ENCODE measurements at places on chromosomes 16 and 17. TPM values are rescaled to one million over a fixed set of nuclear protein-coding genes. Genes with fewer than 3 reads are reported as not detected.

GRCh38 chr16:12661656-12662172, 142.0 kb downstream of the CPPED1 start:
- ATAC-seq, result peak; percentile 38

GRCh38 chr16:55690841-55691240, 35.1 kb downstream of the SLC6A2 start:
- ATAC-seq, result no peak

GRCh38 chr16:13680021-13680889, 239.7 kb upstream of the ERCC4 start:
- peak; percentile 77 for ATAC-seq

- no peak for ATAC-seq
Measured at GRCh38 chr16:89268987-89269735, 51.7 kb downstream of the ZNF778 start.

DNA sequence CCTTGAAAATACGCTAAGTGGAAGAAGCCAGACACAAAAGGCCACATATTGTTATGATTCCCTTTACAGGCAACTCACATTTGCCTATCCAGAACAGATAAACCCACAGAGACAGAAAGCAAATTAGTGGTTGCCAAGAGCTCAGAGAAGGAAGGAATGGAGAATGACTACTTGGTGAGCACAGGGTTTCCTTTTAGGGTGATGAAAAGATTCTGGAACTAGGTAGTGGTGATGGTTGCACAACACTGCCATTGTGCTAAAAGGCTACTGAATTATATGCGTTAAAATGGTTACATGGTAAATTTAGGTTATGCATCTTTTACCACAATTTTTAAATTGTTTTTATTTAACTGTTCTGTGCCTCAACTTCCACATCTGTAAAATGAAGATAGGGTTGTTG, 4.4 kb downstream of the COPRS start:
- no peak for ATAC-seq

- ATAC-seq, result no peak
Measured at GRCh38 chr17:13334374-13334773, 267.4 kb downstream of the HS3ST3A1 start.

- no peak for ATAC-seq
Measured at GRCh38 chr16:55017321-55017720, 86.7 kb downstream of the IRX5 start.

DNA sequence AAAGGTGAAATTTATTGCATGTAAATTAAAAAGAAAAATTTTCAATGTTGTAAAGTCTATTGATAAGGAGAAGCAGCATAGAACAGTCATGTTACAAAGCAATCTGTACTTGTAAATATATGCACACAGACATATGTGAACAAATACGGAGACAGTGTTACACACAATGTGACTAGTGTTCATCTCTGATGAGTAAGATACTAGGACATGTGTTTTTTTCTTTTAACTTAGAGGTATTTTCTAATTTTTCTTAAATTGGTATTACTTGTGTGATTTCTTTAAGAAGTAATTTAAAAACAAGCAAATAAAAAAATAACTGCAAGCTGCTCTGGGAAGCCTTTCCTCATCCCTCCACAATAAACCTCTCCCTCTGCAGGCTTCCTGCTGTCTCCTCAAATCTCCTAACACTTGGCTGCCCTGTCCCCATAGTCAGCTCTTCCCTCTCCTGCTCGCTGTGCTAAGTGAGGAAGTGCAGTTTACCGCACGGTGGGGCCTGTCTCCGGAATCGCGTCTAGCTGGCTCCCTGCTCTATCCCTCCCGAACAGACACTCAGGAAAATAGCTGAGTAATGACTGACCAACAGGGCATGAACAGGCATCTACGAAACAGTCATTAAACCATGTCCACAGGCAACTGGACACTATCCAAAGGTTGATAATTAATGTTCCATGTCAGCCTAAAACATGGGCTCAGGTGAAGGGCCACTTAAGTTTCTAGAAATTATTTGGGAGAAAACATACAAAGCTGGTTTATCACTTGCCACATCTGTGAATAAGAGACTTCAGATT, 35.9 kb downstream of the CMTM4 start:
- peak; percentile 100 for ATAC-seq

DNA sequence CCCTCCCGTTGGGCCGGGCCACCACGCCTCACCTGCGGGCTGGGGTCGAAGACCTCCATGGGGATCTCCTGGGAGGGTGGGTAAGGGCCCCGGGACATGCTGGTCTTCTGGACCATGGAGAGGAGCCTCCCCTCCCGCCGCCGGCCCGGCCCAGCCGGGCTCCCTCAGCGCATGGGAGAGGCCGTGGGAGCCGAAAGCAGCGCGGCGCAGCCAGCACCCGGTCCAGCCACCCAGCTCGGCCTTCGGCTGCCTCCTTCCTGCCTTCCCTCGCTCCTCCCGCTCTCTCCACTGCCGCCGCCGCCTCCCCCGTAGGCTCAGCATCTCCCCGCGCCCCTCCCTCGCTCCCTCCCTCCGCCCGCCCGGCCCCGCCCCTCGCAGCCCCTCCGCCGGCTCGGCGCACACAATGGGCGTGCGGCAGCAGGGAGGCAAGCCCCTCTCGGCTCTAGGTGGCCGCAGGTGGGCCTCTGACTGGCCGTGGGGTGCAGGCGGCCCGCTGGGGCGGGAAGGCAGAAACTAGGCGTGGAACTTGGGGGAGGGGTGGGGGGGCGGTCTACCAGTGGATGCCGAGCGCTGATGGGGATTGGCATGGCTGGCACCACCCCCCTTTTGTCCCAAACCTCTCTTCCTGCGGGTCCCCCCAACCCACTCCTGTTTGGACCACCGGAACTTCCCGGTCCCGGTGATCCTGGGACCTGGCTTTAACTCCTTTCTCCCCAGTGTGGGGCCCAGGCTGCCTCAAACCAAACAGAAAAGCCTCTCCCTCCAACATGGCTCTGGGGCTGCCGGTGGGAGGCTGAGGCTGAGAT, at the start of gene CACNB1:
TSS of gene CACNB1 (minus strand) at position 290 of the 806 bp plus-strand sequence. CDS start at position 116, 174 bp downstream.
- peak; percentile 66 for ATAC-seq

Gene PABPN1L
- 0.23 TPM for total RNA-seq

Gene RHBDF1
- 6.1 TPM for total RNA-seq

Gene CXCL16
- total RNA-seq, result 0.46 TPM

Gene ZACN
- 21.2 TPM for total RNA-seq
